ENCODE measurements at places on chromosomes 16 and 17. TPM values are rescaled to one million over a fixed set of nuclear protein-coding genes. Genes with fewer than 3 reads are reported as not detected.

FBXL20 gene
- 9.8 TPM for total RNA-seq

LHX1 gene
- 1.4 TPM for total RNA-seq

DNAH9 gene
- not detected for total RNA-seq

CDH8 gene
- total RNA-seq = 8.2 TPM

KRT32 gene
- total RNA-seq = not detected

TBKBP1 gene
- total RNA-seq = 5.5 TPM

ETV4 gene
- total RNA-seq = 13.4 TPM

PGAP6 gene
- total RNA-seq = 58.5 TPM
